ENCODE measurements at places on chromosomes 2 and 18. TPM values are rescaled to one million over a fixed set of nuclear protein-coding genes. Genes with fewer than 3 reads are reported as not detected.

The ALPI gene
- not detected for total RNA-seq

The POLR1B gene
- 23.9 TPM for total RNA-seq

The ALPP gene
- total RNA-seq: 5.3 TPM

The UGT1A7 gene
- total RNA-seq: 5.1 TPM

The TMEM237 gene
- 22.5 TPM for total RNA-seq

The TNFAIP6 gene
- total RNA-seq: 1.2 TPM

The TRIM54 gene
- 0.72 TPM for total RNA-seq

Measured in A549 treated with GW870086 at 1 μM for 4 hours (cell line).